Memory B cell (primary cell): ENCODE measurements at places on chromosomes 2 and 18.
A peak's percentile ranks its signal among the peaks of the same experiment; 100 is the strongest.

DNA sequence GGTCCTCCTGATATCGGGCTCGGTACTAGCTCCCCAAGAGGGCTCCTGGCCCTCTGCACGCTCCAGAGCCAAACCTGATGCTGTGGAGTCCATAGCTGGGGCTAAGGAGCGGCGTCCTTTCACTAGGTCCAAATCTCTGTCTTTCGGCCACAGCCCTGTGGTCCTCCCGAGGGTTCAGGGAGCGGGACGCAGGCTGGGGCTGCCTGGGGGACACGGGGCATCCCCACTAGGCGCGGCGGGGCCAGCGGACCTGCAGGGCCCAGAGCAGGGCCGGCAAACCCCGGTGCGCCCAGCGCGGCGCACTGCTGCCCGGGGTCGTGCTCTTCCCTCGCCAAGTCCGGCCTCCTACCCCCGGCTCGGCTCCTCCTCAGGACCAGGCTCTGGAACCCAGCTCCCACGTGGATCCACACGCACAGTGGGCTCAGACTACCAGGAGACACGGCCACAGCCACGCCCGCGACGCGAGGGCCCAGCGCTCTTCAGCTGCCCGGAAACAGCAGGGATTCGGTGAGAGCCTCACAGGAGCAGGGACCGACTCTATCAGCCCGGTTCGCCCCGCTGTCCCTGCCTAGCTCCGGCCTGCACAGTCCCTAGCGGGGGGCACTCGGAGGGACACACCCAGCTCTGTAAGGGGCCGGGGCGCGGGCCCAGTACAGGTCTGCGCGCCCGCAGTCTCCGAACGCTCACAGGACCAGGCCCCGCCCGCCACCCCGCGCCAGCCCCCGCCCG is 593 bp downstream of the ZNF514 start:
- peak; percentile 32 for DNase-seq

DNA sequence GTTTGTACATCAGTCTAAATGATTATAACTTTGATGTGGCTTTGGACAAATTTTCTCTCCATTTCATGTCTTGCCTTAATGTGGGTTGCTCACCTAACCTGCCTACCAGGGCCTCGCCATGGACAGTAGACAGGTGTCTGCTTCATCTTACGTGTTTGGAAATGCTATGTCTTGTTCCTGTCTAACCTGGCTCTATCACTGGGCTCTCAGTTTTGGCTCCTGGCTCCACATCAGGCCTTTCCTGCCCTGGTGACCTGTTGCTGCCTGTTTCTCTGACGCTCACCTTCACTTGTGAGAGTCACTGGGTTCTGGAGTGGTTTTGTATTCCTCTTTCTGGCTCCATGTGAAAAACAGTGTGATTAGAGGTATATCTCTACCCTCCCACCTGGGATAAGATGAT is 65.9 kb downstream of the PHLPP1 start:
- DNase-seq, result no peak

GRCh38 chr2:30772021-30772705 is 35.1 kb downstream of the CAPN13 start:
- no peak for DNase-seq

GRCh38 chr2:209840434-209840833 is 68.8 kb downstream of the UNC80 start:
- no peak for DNase-seq

DNA sequence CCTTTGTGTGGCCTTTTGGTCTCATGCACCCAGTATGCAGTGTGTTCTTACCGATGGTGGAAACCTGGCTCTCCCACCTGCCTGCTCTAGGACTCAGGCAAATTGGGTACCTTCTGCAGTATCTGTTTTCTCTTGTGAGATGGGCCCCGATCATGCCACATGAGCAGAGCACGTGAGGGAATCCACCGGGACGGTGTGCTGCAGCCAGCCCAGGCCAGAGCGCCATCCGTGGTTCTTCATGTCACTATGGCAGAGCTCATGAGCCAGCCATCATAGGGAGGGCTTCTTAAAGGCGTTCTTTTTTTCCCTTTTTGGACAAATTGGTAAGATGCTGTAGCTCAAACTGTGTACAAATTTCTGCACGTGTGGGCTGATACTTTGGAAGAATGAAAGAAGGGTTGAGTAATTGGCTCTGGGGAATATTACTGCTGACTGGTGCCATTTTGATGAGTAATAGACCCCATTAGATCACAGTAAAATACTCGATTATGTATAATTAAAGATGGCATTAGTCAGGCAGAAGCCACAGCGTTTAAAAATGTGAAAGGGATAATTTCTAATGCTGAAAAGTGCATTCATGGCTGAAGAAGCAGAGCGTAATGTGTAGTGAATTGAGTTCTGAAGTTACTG is 19.2 kb downstream of the SH3RF3 start:
- no peak for DNase-seq

DNA sequence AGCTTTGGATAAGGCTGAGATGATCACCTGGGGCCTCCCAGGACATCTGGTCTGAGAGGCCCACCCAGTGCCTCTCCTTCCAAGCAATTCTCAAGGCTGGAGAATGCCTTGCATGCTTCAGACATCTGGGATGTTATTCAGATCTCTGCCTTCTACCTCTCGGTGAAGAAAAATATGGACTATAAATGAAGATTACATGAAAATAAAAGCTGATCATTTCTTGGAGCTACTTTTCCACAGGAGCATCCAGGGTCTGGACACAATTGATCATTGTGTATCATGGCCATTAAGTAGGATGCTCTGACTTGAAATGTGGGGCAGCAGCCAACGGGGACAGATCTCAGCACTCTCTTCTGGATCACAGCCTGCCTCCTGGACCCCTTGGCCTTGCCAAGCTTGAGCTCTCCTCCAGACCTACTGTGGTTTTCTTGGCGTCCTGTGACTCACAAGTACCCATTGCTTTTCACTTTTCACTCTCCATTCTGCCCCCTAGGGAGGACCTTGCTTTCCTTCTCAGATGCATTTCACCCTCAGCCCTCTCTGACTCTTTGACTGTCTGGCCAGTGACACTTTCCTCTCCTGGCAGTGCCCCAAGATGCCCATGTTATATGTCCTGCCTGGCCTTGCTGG is 203.1 kb downstream of the INSIG2 start:
- no peak for DNase-seq

DNA sequence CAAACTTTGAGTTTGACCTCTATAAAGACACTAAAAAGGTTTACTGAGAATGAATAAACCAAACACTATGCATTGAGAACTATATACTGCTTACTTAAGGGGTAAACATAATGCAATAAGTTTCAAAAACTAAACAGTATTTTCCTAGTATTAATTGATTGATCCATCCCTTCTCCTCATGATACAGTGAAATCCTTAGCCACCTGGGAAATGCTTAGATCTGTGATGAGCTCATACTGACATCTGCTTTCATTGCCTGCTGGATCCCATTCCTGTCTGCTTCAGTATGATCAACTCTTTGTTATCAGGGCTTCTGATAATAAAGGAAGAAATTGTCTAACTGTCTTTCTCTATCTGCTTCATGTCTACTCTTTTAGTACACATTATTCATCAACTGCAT is 74.9 kb upstream of the UBE2E3 start:
- DNase-seq, result no peak

DNA sequence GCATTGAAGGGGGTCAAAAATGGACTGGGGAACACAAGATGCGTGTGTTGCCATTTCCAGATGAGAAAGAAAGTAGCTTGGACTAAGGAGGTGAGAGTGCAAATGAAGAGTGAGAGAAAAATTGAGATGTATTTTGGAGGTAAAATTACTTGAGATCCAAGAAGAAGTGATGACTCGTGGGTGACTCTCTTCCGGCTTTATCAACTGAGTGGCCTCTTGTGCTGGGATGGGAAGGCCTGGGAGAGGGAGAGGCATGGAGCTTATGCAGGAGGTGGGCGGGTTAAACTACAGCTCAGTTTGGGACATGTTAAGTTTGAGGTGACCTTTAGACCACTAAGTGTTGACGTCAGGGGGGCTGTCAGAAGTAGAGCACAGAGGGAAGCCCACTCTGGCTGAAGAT is 34.9 kb downstream of the SULT1C2 start:
- DNase-seq, result no peak

DNA sequence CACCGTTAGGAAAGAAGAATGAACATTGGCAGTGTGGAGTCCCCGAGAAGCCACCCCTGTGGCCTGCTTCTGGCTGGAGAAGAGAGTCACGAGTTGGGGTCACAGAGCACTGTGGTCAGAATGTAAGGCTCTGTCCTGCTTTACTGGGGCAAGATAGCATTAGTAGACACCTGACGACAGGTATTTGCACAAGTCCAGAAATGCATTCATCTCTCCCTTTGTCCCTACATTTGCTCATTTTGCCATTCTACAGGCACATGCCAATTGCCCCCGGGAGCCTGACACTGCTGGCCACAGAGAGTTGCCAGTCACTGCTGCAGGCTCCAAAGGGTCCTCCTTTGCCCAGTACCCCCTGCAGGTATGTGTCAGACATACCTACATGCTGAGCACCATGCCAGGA is 133.3 kb downstream of the SMAD2 start:
- no peak for DNase-seq

GRCh38 chr2:122210898-122211856 is 455.7 kb downstream of the TSN start:
- DNase-seq, result no peak

GRCh38 chr2:84958135-84959059 is 12.6 kb upstream of the KCMF1 start:
- DNase-seq, result no peak

- DNase-seq, result no peak
Measured at GRCh38 chr2:63843791-63844190, 2.1 kb downstream of the UGP2 start.

DNA sequence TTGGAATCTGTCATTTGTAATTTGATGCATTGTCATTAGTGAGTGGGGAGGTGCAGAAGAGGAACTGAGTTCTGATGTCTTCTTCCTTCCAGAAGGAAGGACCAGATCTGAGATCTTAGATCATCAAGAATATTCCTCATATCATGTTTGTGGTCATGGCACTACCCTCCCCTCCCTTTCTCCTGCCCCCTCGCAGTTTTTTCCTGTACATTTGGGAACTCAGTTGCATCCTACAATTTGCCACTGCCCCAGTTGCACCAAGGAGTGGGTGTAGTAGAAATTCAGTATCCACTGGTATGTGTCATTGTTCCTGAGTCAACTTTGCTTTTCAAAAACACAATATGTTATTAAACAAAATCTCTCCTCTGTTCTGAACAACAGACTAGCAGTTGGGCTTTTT is 26.6 kb upstream of the ACVR1 start:
- no peak for DNase-seq

GRCh38 chr2:88114889-88115288 is 13.0 kb downstream of the FABP1 start:
- DNase-seq, result no peak

DNA sequence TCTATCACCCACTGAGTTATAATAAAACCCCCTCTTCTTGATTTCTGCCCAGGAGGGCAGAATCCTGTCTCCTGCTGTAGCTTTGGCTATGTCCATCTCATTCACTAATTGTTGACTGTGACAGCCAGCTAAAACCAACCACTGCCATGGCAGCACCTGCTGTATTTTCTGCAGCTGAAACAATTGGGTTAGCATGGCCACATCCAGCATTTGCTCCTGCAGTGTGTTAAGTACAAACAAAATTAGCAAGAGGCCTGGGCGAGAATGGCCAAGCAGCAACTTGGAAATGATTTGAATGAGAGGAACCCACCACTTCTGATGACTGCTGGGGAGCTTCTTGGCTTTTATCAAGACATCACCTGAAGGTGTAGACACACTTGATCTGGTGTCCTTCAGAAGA is 89.4 kb upstream of the LRRTM1 start:
- no peak for DNase-seq

- DNase-seq, result no peak
Measured at GRCh38 chr2:207045531-207045930, 106.2 kb downstream of the CPO start.

DNA sequence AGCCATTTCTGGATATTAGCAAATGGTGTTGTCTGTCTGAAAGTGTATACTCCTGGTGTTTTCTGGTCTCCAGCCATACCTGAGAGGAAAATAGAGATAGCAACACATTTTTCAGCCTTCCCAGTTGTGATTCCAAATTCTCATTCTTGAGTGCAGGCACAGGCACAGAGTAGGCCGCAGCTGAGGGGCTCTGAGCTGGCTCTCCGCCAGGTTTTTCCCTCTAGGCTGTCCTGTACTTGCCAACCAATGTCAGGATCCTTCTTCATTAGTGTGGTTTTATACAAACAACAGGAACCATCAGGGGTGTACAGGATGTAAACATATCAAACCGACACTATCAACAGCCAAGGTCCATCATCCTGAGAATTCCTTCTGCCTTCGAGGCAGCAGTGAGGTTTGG is 1733.6 kb upstream of the CELF4 start:
- no peak for DNase-seq

DNA sequence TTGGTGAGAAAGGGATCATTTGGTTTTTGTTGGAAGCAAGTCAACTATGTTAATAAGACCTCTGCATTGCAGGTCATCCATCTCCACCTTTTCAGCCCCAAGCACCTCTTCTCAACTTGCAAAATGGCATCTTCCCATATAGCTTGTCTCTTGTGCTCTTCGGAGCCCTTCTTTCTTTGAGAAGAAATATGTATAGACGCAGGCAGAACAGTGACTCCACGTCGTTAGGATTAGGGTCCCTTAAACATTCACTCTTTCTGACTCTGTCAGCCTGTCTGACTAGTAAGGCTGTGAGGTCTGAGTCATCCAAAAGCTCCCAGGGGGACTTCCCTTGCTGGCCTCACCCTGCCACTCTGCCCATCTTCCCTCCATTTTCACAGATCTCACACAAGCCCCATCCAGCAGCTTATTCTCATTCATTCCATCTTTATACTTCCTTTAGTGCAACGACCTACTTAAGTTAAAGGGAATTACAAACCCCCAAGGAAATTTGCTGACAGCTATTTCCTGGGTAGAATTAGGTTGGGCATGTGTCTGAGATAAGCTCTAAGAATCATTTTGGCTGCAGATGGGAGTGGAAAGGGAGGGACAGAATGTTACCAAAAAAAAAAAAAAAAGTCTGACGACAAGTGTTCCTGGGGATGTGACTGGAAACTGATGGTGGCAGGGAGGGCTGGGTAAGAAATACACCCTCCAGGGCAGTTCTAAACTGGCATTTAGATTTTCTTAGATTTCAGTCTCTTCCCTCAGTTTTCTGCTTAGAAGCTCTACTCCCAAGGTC is 37.7 kb upstream of the MEX3C start:
- DNase-seq, result no peak

DNA sequence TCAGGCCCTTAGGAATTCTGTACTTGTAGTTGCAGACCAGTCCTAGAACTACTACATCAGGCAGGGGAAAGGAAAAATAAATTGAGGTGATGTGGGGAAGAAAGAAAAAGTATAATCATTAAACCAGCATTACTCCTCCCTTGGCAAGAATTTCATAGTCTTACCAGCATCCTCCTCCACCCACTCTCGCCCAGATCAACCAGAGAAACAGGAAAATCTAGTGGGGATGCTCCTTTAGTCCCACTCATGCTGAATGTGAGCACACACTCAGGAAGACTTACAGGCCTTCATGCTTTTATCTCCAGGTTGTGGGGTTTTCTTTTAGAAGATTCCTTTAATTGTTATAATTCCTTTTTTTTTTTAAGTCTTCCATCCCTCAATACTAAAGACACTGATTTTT is 129.3 kb upstream of the CCDC150 start:
- no peak for DNase-seq

- DNase-seq, result no peak
Measured at GRCh38 chr2:218003981-218004419, 1.2 kb upstream of the TNS1 start.
